ENCODE measurements at places on chromosomes 16 and 17. TPM values are rescaled to one million over a fixed set of nuclear protein-coding genes. Genes with fewer than 3 reads are reported as not detected.

CMTM2 gene
- 8.0 TPM for polyA plus RNA-seq

CES5A gene
- not detected for polyA plus RNA-seq

C17orf67 gene
- polyA plus RNA-seq: 0.34 TPM

KRT9 gene
- not detected for polyA plus RNA-seq

MT1A gene
- polyA plus RNA-seq: 2,112 TPM

MYH1 gene
- 0.06 TPM for polyA plus RNA-seq

MYH11 gene
- polyA plus RNA-seq: 4.7 TPM

MRM1 gene
- polyA plus RNA-seq: 5.4 TPM

ITPRIPL2 gene
- 7.7 TPM for polyA plus RNA-seq

OR1A1 gene
- not detected for polyA plus RNA-seq

CDH5 gene
- polyA plus RNA-seq: 10.3 TPM

GLG1 gene
- 38.9 TPM for polyA plus RNA-seq
